ENCODE measurements at places on chromosomes 11 and 22.

- DNase-seq: no peak
Observed at GRCh38 chr11:59818572-59818971, 8.0 kb upstream of the MRPL16 start.

DNA sequence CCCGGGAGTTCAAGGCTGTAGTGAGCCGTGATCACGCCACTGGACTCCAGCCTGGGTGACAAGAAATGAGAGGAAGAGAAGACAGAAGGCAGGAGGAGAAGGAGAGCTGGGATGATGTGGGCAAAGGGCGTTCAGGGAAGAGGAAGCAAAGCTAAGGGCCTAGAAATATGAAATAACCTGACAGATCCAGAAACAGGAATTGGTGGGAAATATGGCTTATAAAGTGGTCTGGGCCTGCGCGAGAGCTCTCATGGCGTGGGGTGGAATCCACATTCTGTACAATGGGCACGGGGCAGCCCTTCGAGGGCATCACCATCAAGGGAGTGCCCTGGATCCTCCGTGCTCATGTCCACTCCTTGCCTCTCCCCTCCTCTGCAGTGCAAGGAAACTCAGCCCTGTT, 46.8 kb upstream of the RASSF10 start:
- no peak for DNase-seq

DNA sequence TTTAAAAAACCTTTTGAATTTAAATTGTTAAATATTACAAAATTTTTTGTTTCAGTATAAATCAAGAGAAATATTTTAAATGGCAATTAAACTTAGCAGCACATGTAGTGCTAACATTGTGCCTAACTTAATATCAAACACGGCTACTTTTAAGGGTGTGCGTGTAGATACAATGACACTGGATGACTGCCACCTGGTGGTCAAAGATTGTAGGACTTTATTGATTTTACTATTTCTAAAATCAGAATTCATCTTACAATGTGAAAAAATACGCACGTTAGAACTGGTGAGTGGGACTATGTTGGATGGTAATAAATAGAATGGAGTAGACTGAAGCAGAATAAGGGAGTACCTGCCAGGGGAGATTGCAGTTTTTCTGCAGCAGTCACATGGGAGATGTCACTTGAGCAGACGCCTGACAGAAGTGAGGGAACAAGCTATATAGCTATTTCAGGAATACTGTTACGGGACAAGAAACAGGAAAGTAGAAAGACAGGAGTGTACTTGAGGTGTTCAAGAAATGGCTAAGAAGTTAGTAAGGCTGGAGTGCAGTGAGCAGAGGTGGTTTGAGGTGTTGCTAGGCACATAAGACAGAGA, 52.9 kb downstream of the UVRAG start:
- DNase-seq: peak; percentile 24

DNA sequence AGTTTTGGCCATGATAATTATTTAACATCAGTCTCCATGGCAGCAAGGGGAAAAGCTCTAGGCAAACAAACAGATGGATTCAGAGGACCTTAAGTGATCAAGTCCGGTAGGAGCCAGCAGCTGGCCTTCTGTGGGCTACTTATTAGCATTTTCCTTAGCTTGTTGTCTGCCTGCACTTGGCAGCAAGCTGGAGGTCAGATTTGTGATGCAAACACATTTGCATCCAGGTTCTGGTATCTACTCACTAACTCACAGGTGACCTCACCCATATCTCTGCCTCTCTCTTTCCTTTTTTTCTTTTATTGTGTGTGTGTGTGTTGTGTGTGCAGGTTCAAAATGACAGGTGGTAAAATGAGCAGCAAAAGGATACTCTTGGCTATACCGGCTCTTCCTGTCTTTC, 32.3 kb downstream of the ARHGAP42 start:
- no peak for DNase-seq

- no peak for DNase-seq
Observed at GRCh38 chr11:109507331-109507730, 85.3 kb downstream of the C11orf87 start.

DNA sequence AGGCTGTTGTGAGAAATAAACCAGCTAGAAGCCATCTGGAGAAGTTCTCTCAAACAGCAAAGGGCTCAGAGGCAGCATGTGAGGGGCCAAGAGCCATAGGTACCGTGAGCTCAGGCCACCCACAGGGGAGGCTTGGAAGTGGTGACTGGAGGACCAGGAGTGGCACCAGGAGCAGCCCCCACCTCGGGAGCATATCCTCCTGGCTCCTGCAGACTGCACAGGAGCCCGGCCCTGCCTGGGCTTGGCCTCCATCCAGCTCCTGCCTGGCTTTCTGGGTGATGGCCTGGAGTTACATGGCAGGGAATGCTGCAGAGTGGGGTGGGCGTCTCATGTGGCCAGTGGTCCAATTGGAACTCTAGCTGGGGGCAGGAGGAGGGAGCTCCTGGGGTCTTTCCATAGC, 4.2 kb upstream of the MPPED1 start:
- no peak for DNase-seq

DNA sequence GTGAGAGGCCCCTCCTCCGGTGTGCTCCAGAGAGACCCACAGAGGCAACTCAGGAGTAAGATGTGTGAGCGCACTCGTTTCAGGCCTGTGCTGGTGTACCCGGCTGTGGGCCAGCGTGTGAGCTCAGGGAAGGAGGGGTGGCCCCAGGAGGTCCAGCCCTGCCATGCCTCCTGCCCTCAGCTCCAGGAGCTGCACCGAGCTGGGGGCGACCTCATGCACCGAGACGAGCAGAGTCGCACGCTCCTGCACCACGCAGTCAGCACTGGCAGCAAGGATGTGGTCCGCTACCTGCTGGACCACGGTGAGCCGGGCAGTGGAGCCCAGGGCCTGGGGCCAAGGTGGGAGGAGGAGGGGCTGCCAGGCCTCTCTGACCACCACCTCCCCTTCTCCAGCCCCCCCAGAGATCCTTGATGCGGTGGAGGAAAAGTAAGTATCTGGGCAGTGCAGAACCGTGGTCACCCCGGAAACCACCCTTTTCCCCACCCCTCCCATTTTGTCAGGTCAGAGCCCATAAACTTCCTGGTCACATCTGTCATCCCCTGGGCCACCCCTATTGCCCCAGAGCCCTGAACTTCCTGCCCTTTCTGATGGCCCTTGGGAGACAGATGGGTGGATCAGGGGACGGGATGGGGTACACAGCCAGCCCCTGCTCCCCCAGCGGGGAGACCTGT, 2.5 kb upstream of the MDK start:
- no peak for DNase-seq

DNA sequence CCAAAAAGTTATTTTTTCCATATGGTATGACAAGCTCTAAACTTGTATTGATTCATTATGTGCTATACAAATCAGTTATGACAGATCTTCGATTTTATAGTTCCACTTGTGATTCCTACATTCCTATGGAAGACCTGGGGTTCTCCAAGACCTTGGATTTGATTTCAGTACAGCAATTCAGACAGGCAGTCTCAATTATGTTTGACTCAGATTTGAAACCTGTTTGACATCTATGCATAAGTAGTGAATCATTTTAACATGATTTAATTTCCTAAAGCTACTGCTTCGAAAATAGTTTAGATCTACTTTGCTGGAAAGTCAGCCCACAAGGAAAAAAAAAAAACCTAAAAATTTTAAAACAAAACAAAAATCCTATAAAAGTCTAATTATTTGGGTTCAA, 820.4 kb downstream of the LUZP2 start:
- no peak for DNase-seq

DNA sequence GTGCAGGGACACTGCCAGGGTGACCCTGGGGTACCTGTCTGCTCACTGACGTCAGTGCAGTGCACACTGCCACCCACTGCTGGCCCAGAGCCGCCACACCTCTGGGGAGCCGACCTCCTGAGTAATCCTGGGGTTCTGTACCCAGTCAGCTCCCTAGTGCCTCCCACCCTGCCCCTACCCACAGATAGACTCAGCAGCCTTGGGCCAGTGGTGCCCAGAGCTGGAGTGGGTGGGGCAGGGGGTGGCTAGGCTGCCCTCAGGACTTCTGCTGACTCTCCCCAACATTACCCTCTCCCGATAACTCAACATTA, 5.8 kb downstream of the NRXN2 start:
- no peak for DNase-seq
